ENCODE measurements at places on chromosomes 13 and 19.

GRCh38 chr13:60369242-60369641 is 27.8 kb upstream of the TDRD3 start:
- DNase-seq: no peak

GRCh38 chr19:23799321-23799720 is 40.6 kb upstream of the ZNF681 start:
- no peak for DNase-seq

DNA sequence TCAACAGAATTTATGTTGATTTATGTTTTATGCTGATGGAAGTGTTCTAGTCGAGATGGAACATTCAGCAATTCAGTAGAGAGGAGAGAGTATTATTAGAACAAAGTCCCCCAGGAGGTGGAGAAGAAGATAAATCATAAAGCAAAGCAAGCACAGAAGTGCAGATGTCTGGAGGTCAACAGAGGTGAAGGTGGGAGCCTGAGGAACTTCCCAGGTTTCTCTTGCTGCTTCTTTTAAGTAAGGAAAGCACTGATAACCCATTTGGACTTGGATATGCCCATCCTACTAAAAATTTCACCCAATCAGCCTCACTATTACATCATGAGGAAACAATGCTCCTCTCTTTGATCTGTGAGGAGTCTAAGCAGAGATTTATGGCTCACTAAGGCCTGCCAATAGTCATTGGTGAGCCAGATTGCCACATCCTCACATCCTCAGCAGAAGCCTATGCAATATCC is 98.8 kb downstream of the EPSTI1 start:
- DNase-seq: no peak

DNA sequence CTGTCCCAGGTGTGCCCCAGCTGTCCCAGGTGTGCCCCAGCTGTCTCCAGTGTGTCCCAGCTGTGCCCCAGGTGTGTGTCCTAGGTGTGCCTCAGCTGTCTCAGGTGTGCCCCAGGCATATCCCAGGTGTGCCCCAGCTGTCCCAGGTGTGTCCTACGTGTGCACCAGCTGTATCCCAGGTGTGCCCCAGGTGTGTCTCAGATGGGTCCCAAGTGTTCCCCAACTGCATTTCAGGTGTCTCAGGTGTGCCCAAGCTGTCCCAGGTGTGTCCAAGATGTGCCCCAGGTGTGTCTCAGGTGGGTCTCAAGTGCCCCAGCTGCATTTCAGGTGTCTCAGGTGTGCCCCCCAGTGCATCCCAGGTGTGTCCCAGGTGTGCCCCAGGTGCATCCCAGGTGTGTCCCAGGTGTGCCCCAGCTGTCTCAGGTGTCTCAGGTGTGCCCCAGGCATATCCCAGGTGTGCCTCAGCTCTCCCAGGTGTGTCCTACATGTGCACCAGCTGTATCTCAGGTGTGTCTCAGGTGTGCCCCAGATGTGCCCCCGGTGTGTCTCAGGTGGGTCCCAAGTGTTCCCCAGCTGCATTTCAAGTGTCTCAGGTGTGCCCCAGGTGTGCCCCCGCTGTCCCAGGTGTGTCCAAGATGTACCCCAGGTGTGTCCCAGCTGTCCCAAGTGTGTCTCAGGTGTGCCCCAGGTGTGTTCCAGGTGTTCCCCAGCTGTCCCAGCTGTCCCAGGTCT is 1.3 kb upstream of the GRK1 start:
- DNase-seq: no peak

DNA sequence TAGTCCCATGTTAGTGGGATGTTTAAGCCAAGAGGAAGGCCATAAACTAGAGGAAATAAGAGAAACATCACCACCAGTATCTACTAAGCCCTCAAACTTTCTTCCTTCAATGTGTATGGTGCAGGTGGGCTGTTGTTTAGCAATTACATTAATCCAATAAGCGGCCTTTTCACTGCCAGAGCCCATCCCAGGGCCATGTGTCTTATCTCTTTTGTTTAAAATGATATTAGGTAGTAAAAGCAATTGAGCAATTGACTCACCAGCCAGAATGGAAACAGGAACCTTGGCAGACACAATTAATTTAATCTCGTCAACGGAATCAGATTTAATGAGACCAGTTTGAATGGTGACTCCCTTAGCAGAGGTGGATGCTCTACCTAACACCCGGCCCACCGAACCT is 1503.5 kb downstream of the UQCRFS1 start:
- DNase-seq: no peak

DNA sequence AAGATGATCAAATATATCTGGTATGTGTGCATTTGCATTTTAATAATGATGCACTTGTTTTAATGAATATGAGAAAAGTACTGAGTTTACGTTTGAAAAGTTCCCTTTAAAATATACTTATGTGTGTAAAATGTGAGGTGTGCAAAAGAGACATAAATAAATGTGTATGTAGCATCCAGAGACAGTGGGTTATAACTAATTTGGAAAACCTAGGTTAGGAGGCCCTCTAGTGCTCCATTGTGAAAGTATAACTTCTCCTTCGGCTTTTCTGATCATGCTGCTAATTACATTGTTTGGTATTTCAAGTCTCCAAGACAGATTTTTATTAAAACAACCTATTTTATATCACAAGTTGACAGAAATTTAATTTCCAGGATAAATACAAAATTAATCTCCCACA is 30.1 kb downstream of the SCEL start:
- DNase-seq: no peak

GRCh38 chr19:49119411-49120324 is at the start of gene PPFIA3:
Gene PPFIA3 (plus strand): TSS chr19:49119544. CDS start chr19:49127874, 8,330 bp downstream.
- no peak for DNase-seq

GRCh38 chr19:12092065-12092867 is 27.7 kb downstream of the ZNF844 start:
- peak; percentile 2 for DNase-seq

- no peak for DNase-seq
These were observed 37.3 kb upstream of the CD33 start for GRCh38 chr19:51187395-51188226.

GRCh38 chr13:107864543-107865317 is 350.6 kb downstream of the LIG4 start:
- no peak for DNase-seq

DNA sequence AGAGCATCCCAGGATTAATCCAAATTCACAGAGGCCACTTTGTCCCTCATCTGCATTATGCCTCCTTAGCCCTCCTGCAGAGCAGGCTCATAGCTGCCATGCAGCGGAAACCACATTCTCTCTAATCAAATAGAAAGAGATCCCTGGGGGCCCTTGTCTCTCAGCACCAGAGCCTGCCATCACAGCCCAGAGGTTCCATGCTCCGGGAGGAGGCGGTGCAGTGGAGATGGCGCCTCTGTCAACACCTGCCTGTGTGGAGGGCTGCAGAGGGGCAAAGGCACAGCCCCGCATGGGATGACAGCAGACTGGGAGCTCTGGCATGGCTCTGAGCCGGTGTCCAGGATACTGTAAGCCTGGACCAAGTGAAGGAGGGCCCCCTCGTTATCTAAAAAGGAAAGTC is 111.3 kb downstream of the SLC7A1 start:
- no peak for DNase-seq

DNA sequence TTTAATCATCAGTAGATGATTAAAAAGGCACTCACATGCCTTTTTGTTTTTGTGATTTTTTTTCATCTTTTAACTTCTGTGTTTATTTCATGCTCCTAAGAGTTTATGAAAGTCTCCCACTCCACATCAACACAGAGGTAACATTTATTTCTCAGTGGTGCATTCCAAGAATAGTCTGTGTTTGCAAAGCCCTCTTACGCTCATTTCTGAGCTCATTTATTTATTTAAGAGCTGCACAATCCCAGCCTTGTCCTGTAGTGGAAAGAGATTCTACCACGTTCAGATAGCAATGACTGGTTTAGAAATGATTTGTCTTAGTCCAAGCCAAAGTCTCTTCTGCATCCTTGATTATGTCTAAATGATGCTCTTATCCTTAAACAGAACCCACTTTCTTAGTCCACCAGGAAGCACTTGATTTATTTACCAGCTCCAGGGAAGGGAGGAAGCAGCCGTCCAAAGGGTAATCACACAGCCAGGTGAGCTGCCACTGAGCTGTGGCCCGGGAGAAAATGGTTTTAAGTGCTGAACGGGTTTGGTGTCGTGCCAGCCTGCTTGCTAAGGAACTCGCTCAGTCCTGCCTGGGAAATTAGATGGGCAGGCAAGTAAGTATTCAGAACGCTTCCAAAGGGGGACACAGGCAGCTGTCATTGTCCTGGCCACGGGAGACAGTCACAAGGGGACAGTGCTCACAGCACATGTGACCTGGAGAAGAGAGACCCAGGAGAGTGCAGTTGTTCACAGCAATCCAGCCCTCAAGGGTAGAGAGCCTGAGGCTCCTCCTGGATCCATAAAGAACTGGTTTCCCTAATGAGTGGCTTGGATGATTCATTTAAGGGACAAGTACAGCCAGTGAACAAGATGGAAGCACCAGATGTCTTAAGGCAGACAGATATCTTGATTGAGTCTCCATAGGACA is 131.8 kb upstream of the WASF3 start:
- DNase-seq: no peak

- DNase-seq: no peak
These were observed 65.5 kb downstream of the RASA3 start for GRCh38 chr13:114066956-114067355.

GRCh38 chr13:35780613-35781012 is 304.1 kb upstream of the MAB21L1 start:
- DNase-seq: no peak

DNA sequence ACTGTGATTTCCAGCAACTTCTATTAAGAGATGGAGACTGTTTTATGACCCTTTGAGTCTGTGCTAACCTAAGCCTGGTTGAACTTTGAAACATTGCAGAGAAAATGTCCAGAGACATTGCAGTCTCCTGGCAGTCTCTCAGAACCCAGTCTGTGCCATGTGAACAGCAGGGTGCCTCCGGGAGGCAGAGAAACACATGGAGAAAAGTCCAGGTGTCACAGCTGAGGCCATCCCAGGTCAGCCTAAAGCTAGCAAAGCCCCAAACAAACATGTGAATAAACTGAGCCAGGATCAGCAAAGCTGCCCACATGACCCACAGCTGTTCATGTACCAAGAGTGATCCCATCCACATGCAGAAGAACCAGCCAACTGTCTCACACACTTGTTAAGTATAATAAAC is 7.8 kb downstream of the CYP4F11 start:
- no peak for DNase-seq

GRCh38 chr19:46124638-46125115 is at the start of gene IGFL3:
Gene IGFL3 (minus strand): TSS chr19:46124688. CDS start chr19:46124649, 39 bp downstream.
- DNase-seq: no peak

DNA sequence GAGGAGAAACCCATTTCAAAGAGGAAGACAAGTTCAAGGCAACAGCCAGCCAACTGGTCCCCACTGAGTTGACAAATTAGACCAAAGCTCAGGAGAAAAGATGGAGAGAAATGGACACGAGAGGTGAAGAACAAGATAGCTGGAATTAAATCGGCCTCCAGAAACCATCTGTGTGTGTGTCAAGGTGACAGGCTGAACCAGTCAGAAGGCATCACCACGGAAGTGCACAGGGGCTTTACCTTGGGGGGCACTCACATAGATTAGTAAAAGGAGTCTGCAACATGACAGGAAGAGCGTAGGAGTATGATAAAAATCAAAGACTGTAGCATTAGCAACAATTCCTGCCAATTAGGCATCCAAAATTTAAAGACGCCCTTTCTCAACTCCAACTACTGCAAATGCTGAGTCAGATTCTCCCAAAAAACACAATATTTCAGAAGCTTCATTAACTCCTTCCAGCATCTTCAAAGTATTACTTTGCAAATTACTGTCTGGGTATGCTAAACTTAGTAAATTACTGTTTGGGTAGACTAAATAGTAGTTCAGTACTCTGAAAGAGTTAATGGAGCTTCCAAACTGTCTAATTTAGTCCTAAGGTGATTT is 66.2 kb downstream of the FOXO1 start:
- no peak for DNase-seq

DNA sequence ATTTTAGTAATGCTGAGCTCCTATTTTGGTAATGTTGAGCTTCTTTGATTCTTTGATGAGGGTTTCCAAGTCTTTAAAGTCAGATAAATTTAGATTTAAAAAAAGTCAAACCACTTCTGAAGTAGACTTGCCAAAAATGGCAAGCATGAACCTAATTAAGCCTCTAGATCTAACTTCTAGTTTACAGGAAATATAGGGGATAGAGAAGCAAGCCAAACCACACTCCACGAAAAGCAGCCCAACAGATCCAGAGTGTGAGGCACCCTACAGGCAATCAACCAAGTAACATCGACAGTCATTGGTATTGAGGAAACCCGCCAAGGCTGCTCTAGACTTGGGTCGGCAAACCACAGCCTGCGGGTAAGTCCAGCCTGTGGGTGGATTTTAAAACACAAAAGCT is 3.7 kb downstream of the GGACT start:
- DNase-seq: no peak

DNA sequence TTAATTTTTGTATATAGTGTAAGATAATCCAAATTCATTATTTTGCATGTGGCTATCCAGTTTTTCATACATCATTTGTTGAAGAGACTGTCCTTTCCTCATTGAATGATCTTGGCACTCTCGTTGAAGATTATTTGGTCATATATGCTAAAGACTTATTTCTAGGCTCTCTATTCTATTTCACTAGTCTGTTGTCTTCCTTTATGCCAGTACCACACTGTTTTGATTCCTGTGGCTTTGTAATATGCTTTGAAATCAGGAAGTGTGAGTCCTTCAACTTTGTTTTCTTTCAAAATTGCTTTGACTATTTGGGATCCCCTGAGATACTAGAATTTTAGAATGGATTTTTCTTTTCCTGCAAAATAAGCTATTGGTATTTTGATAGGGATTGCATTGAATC is 24.5 kb downstream of the FNDC3A start:
- no peak for DNase-seq

GRCh38 chr13:111893607-111894443 is 173.1 kb upstream of the SOX1 start:
- DNase-seq: no peak

DNA sequence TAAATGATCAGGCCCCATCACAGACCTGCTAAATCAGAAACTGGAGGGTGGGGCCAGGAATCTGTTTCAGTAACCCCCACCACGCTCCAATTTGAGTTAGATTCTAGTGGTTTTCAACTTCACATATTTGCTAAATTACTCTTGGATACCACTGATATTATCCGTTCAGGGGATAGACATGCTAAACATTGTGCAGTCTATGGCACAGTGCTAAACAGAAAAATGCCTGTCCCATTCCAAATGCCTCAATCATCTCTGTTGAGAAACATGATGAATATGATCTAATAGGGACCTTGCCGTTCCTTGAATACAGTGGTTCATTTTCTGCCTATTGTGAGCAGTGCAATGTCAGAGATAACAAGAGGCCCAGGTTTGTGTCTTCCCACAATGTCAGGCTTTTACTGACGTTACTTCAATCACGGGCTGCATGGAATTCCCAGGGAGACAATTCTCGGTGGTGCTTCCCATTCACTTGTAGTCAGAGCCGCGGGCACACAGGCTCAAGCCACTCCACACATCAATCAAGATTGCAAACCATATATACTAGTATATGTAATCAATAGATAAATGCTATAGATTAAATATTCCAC is 52.7 kb downstream of the MYO16 start:
- DNase-seq: no peak

GRCh38 chr19:56748378-56748777 is 76.8 kb upstream of the ZNF835 start:
- no peak for DNase-seq
